Activated T-helper 2 cell treated with anti-CD3 and anti-CD28 coated beads, Interferon-gamma antibody, Interleukin-2, Interleukin-4, amounts not matched to agents 10 μg/mL and 5 μg/mL and 100 μg/mL, durations not matched to agents 14 hours and 24 hours and 36 hours (primary cell): ENCODE measurements at places on chromosomes 13 and 19. TPM values are rescaled to one million over a fixed set of nuclear protein-coding genes. Genes with fewer than 3 reads are reported as not detected.

GRCh38 chr19:7480970-7481255 is 7.9 kb downstream of the PEX11G start:
- no peak overlapping the region for H3K4me3 ChIP-seq
- no peak overlapping the region for H3K27ac ChIP-seq
- H3K27me3 ChIP-seq = no peaks in the 10 kb centered on the region
- no peaks in the 10 kb centered on the region for H3K36me3 ChIP-seq
- H3K4me1 ChIP-seq = no peaks in the 10 kb centered on the region
- no peak for DNase-seq

GRCh38 chr13:76378767-76379166 is 507.4 kb downstream of the KCTD12 start:
- no peak overlapping the region for H3K27ac ChIP-seq
- H3K4me3 ChIP-seq = no peak overlapping the region

- no peaks in the 10 kb centered on the region for H3K36me3 ChIP-seq
- no peak overlapping the region for H3K4me3 ChIP-seq
- H3K27ac ChIP-seq = peak overlapping the region; percentile 75
- H3K4me1 ChIP-seq = peaks cover 40% of the 10 kb centered on the region
- no peak for DNase-seq
Measured at GRCh38 chr13:30159446-30159839, 147.9 kb downstream of the KATNAL1 start.

DNASE2 gene
- 21.9 and 25.6 TPM in 2 replicates for total RNA-seq

IZUMO2 gene
- total RNA-seq = not detected in 2 replicates

SHC2 gene
- not detected in 2 replicates for total RNA-seq
